Posterior cingulate gyrus (tissue), 11 donors: ENCODE measurements at places on chromosomes 4 and X.

GRCh38 chr4:3611778-3612177, 79.6 kb upstream of the LRPAP1 start:
- DNase-seq: no peak

DNA sequence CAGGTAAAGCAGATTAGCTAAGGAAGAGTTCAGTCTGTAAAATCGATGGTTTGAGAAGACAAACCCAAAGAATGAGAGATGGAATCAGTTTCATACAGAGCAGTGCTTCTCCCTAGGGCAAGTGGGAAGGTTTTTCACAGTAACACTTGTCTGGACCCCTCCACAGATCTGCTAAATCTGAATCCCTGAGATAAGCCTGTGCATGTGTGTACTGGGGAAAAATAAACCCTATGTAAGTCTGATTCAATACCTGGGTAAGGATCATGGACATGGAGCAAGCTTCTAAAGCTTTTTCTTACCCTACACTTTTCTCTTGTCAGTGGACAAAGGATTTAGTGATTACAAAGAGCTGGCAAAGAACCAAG, 13.6 kb downstream of the ELOVL6 start:
- DNase-seq: no peak

DNA sequence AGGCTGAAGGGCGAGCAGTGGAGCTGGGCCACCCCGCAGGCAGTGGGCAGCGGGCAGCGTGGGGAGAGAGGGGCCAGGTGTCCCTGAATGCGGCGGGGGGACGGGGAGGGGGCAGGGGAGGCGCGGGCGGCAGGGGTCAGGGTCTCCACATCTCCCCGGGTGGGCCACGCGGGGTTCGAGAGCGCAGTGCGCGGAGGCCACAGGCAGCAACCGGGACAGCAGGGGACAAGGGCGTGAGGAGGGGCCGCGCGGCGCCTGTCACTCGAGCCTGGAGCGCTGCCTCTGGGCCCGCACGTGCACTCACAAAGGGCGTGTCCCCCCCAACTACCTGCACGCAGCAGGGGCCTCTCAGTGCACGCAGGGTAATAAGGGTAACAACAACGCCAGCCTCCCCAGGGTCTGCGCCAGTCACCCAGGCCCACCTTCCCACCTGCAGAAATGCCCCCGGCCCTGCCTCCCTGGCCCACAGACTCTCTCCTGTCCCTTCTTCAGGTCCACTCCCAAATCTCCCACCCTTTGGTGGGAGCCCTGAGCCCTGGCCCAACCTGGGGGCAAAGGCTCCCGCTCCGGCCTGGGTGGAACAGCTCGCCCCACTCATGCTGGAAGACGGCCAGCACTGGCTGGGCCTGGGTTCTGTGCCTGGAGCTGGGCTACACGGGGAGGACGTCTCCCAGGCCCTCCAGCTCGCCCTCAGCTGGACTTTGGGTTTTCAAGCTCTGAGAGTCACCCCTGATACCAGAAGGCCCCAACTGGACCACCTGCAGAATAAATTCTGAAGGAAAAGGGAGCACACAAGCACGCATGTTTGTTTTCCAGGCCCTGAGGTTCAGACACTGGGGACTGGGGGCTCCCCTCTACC, 53.2 kb downstream of the ZFYVE28 start:
- no peak for DNase-seq

GRCh38 chr4:161604516-161605300, 559.1 kb downstream of the FSTL5 start:
- no peak for DNase-seq

DNA sequence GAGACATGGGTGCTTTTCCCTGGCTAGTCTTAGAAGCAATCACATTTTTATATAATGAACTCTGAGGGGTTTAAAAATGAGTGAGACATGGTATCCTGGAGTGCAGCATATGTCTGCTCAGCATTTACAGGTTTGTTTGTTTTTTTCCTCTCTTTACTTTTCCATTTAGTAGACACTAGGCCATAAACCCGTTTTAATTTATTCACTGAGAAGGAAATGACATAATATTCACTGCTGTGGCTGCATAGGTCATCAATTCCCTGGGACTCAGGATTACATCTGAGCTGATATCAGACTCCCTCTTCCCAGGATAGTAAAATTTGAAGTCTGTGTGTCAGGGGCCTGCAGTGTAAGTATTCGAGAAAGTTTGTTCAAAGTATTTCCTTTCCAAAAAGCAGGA, 178.9 kb upstream of the SPRY1 start:
- no peak for DNase-seq

DNA sequence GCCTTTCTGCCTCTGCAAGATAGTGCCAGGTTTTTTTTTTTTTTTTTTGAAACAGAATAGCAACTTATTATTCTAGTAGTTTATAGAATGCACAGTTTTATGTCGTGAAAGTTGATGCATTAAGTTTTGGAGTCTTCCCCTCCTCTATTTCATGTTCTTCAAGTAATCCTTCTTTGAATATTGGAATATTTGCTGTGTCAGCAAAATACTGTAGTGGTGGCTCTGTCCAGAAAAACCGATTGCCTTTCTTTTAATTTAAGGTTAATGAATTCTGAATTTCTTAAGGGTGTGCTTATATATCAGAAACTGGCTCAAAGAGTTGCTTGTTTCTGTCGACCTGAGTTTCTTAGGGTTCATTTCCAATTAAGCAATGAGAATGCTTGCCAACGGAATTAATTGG, 34.8 kb upstream of the TMSB15B start:
- no peak for DNase-seq

GRCh38 chr4:89171176-89171805, 60.0 kb downstream of the TIGD2 start:
- no peak for DNase-seq

DNA sequence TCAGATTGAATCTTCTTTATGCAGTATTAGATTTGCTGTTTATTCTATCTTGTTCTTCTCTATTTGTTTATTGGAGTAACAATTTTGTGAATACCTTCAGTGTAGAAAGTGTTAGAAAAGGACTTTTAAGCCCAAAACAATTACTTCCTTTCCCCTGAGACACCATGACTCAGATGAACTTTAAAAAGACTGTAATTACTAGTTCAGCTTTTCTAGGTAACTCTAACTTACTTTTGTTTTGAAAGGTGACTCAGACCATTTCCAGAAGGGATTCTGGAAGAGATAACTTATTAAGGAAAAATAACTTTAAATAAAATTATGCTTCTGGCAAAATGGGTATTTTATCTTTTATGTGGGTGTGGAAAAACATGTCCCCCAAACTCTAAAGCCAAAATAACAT, 561.5 kb upstream of the PCDH10 start:
- DNase-seq: no peak

GRCh38 chr4:167031534-167032156, 202.6 kb downstream of the SPOCK3 start:
- no peak for DNase-seq

- DNase-seq: no peak
These were observed 13.6 kb upstream of the GPR174 start for GRCh38 chrX:79130857-79131256.

GRCh38 chr4:165208221-165208652, 876 bp downstream of the KLHL2 start:
- DNase-seq: peak; percentile 79

- DNase-seq: no peak
These were observed 106.2 kb upstream of the FAT1 start for GRCh38 chr4:186829740-186830449.

DNA sequence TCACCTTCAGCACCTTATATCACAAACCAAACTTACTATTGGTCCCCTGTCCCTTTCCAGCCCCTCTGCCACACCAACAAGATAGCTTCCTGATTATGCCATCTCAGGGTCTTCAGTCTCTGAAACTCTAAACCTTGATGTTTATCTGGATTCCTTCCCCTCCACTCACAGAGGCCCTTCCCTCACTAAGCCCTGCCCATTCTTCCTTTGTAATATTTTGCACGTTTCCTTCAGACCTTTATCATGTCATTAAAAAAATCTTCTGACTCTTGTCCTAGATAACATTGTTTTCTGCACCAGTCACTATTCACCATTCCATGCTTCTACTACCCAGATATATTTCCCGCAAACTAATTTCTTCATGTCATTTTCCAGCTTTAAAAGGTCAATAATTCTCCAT, 17.7 kb upstream of the CEP135 start:
- DNase-seq: no peak

GRCh38 chrX:18871161-18871890, 112.6 kb downstream of the PHKA2 start:
- no peak for DNase-seq

DNA sequence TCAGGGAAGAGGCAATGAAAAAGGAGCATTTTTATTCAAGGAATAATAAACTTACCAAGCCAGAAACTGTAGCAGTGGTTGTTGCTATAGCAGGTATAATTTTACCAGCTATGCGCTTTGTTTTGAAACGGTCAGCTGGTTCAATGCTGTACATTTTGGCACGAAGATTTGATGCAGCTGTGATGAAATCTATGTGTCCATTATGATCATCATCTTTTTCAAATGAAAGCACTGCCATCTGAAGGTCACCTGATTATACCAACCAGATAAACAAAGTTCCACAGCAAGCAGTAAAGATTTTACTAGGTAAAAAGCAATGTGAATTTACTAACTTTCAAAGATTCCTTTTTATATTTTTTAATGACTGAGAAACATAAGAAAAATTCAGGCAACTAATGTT, 66.4 kb downstream of the STAP1 start:
- no peak for DNase-seq

- no peak for DNase-seq
These were observed 148.7 kb upstream of the NAP1L5 start for GRCh38 chr4:88846206-88846790.

GRCh38 chr4:159447296-159447695, 344.4 kb downstream of the RAPGEF2 start:
- no peak for DNase-seq

- peak; percentile 9 for DNase-seq
These were observed 25.9 kb downstream of the ZNF721 start for GRCh38 chr4:472881-473569.

GRCh38 chr4:7423801-7424552, 10.8 kb downstream of the PSAPL1 start:
- DNase-seq: peak; percentile 80

GRCh38 chr4:185518069-185518468, 17.2 kb downstream of the PDLIM3 start:
- no peak for DNase-seq

- no peak for DNase-seq
These were observed 931.0 kb upstream of the INTU start for GRCh38 chr4:126701756-126702155.

- no peak for DNase-seq
These were observed 127.2 kb downstream of the CCSER1 start for GRCh38 chr4:90254357-90254756.

DNA sequence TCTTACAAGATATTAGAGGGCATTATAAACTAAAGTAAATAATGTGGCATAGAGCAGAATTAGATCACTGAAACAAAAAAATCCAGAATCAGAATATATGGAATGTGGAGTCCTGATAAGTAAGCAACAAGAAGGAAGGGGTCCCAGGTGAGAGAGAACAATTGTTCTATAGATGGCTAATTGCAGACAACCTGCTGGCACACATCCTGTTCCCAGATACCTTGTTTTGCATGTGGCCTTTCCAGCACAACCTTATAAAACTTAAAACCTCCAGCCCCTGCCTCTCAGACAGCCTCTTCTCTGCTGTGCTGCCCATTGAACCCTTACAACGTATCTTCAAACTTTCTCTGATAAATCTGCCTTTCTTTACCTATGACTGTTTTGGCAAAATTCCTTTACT, 4.7 kb upstream of the ZNF674 start:
- DNase-seq: no peak

DNA sequence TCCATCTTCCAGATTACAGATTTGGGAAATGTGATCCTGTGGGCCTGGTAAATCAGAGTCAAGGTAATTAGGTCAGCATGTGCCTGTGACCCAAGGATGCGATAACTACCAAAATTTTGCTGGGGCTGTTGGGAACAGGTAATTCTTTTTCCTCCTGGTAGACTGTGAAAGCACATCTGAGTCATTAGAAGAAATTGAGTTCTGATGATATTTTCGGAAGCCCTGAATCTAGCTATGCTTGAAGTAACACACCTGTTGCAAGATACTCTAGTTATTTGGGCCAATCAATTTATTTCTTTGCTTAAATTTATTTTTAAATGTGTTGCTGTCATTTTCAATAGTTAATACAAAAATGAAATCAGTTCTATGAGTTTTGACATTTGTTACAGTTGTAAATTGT, 903.6 kb downstream of the RPA4 start:
- no peak for DNase-seq

GRCh38 chrX:46034868-46035267, 510.4 kb downstream of the ZNF674 start:
- no peak for DNase-seq

DNA sequence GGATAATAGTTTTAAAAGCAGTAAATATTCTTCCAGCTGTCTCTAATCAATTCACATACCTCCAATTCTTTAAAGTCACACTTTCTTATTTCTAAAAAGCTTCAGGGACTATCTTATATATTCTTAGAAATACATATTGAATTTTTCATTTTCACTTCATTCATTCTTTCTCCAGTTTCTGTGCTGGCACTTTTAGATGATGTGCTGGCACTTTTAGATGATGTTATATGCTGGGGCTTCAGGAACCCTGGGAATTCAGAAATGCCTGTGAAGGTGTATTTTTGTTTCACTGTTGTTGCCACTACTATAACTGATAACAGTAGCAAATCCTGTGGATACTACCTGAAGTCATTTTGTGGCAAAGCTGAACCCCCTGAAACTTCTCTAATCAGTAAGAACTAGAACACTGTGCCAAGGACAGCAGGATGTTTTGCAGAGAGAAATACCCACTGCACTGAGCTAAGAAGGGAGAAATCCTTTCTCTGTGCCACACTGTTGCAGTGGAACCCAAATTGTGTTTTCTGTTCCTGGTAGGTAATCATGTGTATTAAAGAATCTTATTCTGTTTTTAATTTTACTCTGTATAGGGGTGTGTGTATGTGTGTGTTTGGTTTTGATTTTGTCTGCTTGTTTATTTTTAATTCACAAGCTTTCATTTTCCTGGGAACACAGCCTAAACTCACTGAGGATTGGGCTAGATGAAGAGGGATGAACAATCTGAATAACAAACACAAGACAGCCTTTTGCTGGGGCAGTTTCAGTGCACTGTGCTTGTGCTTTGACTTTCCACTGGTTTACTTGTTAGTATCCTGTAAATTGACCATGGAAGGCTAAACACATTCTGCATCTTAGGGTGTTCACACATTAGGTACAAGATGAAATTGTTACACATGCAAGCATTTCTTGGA, 898.3 kb downstream of the CCSER1 start:
- no peak for DNase-seq

- no peak for DNase-seq
These were observed 227.3 kb upstream of the ZC4H2 start for GRCh38 chrX:65203545-65203944.

- no peak for DNase-seq
These were observed 94.2 kb downstream of the GPAT3 start for GRCh38 chr4:83629945-83630721.

DNA sequence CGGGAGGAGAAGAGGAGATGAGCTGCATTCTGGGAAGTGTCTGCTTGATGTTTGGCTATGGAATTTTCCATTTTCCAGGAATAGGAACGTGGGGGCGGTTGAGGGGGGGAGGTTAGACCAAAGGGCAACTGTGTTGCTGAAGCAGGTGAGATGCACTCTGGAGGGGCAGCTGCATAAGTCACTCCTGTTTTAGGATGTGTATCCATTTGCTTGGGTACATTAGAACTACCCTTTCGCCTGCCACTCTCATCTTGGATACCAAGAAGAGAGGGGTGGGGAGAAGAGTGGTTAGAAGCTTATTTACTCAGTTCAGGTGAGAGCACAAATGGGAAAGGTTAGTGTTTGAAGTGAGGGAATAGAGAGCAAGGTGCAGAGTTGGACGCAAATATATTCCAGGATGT, 934 bp upstream of the GPR119 start:
- DNase-seq: no peak
